Activated CD4-positive, alpha-beta T cell treated with anti-CD3 and anti-CD28 coated beads, Interleukin-2, Interleukin-6, amounts not matched to agents 100 ng/mL and 50 ng/mL, durations not matched to agents 16 hours and 8 hours (primary cell): ENCODE measurements at places on chromosomes 16 and 17.

GRCh38 chr16:60137891-60138290 lies 1403.8 kb upstream of the GOT2 start:
- DNase-seq: no peak

- DNase-seq: no peak
These were observed 94.0 kb downstream of the SOCS1 start for GRCh38 chr16:11161974-11162373.

GRCh38 chr16:78936060-78936459 lies 664.5 kb downstream of the MAF start:
- no peak for DNase-seq

DNA sequence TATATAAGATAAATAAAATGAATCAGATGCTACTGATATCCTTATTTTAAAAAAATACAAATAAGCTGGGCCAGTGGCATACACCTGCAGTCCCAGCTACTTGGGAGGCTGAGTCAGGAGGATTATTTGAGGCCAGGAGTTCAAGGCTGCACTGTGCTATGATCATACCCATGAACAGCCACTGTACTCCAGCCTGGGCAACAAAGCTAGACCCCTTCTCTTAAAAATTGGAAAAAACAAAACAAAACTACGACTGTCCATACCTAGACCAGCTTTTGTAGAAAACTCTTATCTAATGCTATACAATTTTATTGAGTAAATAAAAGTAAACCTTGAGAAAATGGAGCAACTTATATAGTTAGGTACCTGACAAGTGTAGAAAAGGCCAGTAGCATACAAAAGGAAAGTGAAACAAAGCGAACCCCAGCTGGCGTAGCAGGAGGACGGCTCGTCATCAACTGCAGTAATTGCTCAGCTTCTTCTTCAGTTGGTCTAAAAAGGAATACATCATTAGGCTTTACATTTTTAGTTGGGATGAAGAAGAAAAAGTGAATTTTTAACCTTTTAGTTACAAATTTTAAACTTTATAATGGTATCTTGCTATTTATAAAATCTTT lies 23.6 kb downstream of the INTS2 start:
- peak; percentile 51 for DNase-seq

GRCh38 chr17:74768069-74768762 lies 7.9 kb downstream of the NAT9 start:
- no peak for DNase-seq

- peak; percentile 69 for DNase-seq
These were observed 498 bp upstream of the PLEKHG4 start for GRCh38 chr16:67278773-67279295.
